Astrocyte of the cerebellum (primary cell): ENCODE measurements at places on chromosomes 7 and 10.

DNA sequence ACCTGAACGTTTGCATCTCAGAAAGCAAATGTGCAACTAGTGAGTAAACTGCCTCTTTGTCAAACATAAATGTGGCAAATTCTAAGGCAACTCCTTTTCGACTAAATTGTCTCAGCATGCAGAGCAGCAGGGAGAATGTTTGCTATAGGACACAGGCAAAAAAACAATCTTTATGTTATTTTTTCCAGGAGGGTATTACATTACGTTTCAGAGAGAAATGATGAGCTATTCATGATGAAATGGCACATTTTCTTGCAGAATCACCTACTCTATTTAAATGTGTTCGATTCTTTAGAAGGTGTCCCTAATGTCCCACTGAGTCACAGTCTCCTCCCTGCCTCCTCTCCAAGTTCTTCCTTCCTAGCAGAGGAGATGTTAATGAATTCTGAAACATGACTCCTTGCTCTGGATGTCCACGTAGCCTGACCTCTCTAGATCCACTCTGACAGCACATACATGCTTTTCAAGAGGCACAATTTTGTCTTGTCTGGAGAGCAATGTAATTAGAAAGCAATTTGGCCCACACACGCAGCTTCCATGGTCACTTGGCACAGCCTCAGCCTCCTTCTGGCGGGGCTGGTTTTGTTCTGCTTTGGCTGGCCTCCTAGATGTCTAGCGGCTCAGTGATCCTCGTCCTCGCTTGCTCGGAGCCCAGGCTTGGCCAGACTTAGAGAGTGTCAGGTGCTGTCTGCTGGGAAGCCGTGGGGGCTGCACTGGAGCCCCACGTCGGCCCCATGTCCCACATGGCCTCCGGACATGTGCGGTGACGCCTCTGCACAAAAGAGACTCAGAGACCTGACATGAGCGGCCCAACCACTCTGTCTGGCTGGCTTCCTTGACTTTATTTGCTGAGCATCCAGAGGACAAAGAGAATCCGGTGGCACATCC lies 125.7 kb upstream of the ZNF438 start:
- DNase-seq: peak; percentile 72

GRCh38 chr10:95451568-95452524 lies 109.3 kb downstream of the SORBS1 start:
- DNase-seq: no peak

DNA sequence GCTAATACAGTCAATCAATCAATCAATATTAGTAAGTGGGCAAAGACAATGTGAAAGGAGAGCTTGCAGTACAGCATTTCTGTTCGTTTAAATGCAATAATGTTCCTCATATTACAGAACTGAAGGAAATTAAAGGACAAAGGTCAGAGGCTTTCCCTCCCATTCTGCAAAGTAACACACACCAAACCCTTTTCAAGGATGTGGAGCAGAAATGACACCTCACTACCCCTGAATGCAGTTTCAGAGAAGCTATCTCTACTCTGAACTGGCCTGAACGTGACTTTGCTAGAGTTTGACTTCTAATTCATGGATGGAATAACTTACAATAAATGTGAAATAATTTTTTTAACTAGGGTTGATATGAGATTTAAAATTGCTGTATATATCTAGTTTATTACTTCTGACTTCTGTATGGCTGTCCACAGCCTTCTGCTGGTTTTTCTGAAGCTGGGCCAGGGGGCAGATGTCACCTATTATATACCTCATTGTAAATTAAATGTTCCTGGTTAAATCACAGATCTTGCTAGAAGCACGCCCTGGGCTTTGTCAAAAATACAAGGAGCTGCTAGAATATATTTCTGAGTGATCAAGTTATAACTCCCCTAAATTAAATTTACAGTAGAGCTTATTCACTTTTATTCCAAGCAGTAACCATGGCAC lies 156.9 kb upstream of the C7orf33 start:
- DNase-seq: no peak

DNA sequence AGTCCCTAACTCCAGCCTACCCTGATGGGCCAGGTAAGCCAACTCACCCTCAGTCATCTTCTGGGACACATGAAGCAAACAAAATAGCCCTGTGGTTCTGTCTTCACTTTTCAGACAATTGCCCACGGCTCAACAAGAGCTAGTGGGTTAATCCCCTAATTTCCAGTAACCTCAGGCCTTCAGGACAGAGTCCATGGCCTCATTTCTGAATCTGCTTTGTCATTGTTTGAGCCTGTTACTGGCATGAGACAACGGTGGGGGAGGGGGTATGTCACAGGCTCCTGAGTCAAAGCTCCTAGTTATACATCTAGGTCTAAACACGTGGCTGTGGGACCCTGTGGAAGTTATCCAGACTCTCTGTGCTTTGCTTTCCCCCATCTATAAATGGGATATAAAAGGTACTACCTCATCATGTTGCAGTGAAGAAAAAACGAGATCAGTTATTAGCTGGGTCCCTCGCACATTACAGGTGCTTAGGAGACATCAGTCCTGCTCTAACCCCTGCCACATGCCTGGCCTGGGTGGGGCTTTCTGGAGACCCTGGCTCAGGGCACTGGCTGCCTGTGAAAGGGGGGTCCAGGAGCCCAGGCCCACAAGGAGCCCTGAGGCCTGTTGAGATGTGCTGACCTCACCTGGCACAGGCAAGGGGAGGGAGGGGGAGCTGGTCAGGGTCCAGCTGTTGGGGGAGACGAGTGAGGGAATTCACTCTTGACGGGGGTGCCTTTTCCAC lies 16.5 kb downstream of the MAT1A start:
- no peak for DNase-seq

DNA sequence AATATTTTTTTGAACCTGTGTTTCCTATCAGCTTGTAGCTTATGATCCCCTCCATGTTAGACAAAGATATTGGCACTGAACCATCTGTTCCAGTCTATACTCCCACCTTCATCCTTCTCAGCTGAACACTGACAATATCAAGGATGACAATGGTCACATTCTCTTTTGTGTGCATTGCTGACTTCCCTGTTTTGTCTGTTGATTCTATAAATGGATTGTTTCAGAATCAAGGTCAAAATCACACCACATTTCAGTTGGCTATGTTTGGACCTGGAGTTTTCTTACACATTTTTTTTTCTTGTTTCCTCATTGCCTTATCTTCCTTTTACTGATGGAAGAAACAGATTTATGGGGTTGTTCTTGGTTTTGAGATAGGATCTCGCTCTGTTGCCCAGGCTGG lies 11.3 kb upstream of the SMURF1 start:
- DNase-seq: no peak
